HS-27A (cell line): ENCODE measurements at places on chromosomes 7 and 10.

- DNase-seq, result no peak
These were observed 176.4 kb upstream of the HABP2 start for GRCh38 chr10:113376428-113376827.

DNA sequence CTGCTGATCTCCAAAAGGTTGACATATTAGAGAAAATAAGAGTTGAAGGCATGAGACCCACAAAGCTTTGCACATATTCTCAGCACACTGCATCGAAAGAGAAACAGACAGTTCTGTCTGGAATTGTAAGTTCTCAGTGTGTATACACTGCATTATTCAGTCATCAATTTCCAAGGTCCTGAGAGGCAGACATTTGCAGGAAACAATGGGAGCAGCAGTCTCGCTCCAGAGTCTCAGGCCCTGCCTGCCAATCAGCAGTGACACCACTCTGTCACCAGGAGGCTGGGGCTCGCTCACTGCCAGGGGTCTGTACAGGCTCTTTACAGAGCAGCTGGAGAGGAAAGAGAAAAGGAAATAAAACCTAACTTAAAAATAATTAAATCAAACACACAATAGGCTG, 36.3 kb downstream of the JAZF1 start:
- DNase-seq, result no peak

DNA sequence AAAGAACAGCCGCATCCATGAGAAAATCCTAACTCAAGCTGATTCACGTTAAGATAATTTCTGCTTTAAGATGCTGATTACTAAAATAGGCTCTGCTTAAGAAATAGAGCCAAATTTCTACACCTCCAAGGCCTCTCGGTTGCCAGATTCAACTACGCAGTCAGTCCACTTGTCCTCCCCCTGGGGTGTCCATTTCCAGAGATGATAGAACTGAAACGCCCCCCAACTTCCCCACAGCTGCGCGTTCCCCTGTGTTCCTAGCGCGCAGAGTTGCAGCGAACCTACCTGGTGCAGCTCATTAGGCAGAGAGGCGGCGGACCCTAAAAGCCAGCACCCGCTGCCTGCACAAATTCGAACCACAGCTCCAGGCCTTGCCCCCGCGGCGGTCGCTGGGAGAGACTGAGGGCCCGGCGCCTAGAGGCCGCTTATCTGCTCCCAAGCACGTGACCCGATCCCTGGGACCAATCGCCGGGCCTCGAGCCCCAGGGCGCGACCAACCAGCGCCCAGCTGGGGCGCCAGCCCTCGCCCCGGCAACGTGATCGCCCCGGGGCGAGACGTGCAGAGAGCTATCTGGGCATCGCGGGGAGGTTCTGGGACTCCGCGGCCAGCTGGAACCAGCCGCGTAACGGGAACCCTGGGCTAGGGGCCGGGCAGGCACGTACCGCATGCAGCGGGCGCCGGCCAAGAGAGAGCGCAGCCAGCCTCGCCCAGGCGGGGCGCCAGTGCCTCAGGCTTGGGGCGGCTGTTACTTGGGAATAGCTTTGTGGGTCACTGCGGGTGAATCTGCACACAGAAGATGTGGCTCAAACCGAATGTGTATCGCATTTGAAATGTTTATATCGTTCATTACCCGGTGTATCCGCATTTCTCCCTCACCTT, at the start of gene PPP1R3C:
TSS of gene PPP1R3C (minus strand) at position 401 of the 880 bp plus-strand sequence. CDS start at position 299, 102 bp downstream.
- DNase-seq, result peak; percentile 81

DNA sequence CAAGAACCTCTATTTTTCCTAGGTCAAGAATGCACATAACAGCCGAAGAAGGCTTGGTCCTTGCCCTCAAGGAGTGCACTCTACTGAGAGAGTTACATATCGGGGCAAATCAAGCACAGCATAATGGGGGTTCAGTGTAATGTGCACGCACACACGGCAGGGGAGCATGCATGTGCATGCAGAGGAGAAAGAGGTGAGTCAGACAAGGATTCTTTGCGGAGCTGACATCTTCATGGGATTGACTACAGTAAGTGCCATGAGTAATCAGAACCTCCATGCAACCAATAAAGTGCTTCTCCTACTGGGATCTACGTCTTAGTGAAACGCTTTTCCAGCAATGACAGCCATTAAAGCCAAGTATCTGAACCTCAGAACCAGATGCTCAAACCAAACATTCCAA, 123.6 kb downstream of the RNF216 start:
- DNase-seq, result no peak

DNA sequence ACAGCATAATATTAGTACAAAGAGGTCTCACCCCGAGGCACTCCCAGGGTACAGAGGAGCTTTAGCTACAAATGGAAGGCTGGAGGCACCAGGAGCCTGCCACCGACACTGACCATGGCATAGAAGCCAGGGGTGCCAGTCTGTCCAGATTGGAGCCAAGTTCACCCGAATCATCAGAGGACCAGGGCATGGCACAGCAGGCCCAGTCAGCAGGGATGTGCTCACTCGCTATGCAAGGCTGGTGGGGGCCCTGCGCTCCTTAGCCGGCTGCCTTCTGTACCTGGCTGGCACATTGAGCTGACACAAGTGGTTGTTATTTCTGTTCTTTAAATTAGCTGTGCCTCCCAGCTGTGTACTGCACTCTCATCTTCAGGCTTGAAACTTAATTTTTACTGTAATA, 149.3 kb downstream of the TCERG1L start:
- no peak for DNase-seq

- DNase-seq, result no peak
These were observed 109.2 kb downstream of the PDGFA start for GRCh38 chr7:410395-410910.

DNA sequence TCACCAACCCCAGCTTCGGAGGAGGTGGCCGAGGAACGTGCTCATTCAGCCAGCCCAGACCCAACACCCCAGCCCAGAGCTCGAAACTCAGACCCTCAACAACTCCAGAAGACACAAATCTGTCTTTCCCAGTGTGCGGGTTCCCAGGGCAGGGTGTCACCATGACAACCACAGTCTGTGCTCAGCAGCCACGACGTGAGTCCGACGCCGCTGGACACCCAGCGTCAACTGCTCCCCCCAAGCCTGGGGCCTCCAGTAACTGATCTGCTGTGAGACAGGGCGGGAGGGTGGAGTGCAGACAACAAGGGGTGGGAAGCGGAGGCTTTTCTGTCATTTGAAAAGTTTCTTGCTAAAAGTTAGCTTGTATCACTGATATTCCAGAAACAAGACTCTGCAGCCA, 167.2 kb downstream of the MAD1L1 start:
- no peak for DNase-seq

GRCh38 chr10:118163217-118163616, 116.5 kb upstream of the RAB11FIP2 start:
- no peak for DNase-seq

DNA sequence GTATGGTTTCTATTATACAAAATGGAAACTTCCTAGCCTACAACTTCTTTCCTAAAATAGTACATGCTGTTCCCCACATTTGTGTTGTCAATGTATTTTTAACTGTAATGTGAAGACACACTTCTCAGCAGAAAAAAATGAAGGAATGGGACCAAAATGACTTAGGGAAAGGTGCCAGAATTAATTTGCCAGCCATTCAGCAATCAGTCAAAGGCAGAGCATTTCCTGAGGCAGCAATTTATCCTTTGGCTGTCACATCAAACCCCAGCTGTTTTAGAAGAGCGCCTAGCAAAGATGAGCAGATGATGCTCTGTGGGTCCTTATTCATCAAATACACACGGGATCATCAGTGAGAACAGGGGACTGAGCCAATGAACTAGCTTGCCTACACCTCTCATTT, 592.5 kb downstream of the KCNMA1 start:
- DNase-seq, result no peak

- DNase-seq, result no peak
These were observed 16.1 kb downstream of the LYZL1 start for GRCh38 chr10:29304995-29305335.

DNA sequence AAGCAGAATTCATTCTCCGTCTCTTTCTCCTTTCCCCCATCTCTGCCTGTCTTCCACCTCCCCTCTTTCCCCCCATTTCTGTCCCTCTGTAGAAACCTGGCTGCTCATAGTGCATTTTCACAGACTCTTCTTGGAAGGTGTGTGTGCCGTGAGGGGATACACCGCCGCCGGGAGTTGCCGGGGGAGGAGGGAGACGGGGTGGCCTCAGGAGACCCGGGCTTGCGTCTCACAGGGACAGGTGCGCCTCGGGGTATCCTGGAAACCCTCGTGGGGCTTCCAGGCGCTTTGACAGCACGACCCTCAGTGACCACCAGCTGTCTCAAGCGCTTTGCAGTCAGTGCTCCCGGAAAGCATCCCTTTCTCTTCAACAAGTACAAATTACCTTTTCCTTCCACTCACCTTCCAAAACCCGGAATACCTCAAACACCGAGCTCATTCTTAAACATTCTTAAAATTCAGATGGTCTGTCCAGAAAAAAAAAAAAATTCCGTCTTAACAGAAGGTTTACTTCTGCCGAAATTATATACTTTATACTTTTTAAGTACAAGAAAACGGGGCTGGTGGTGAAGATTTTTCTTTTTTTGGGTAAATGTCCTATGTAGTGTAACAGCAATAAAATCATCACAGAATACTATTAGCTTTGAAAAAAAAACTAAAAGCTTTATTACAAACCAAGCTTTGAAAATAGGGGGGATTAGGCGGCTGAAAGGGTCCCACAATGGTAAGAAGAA, 8.2 kb downstream of the EMX2 start:
- no peak for DNase-seq

- DNase-seq, result no peak
These were observed 387.2 kb downstream of the BBS9 start for GRCh38 chr7:33516568-33516967.

GRCh38 chr10:5544216-5544805, 19.6 kb downstream of the CALML3 start:
- DNase-seq, result no peak

- no peak for DNase-seq
These were observed 143.4 kb upstream of the GLI3 start for GRCh38 chr7:42380401-42380800.

DNA sequence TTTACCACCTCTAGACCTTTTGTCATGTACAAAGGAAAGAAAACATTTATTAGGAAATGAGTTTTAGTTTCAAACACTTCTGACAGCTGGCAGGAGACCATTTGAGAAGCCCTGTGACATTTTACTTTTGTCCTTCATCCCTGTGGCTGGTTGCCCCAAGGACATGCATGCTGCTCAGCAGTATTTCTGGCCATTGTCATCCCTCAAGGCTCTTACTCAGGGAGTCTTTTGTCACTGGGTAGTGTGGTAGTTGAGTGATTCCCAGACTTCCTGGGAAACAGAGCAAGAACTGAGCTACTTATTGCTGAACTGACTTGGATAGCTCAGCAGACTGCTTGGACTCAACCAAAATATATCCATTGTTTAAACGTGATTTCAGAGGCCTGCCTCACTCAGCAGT, 142.8 kb downstream of the LRRC4 start:
- DNase-seq, result no peak

GRCh38 chr10:119903946-119904666, 11.6 kb downstream of the SEC23IP start:
- no peak for DNase-seq

DNA sequence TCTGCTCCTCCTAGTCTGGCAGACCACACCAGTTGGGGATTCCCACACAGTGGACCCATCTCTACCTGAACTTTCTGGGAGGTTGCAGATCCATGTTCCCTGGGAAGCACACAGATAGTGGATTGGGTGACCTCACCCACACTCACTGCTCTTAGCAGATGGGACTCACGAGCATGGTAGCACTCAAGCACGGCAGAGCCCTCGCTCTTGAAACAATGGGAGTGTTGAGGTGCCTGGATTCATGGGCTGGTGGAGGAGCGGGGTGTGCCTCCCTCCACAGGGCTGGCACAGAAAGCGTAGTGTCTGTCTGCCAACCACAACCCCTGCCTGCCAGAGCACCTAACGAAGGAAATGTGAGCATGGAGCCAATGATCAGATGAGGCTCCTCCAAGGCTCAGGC, 568.0 kb downstream of the POM121L12 start:
- DNase-seq, result no peak

GRCh38 chr10:95360122-95360714, 69.4 kb upstream of the PDLIM1 start:
- DNase-seq, result no peak

- DNase-seq, result no peak
These were observed 50.5 kb upstream of the COL13A1 start for GRCh38 chr10:69751214-69751613.

GRCh38 chr7:132440151-132440550, 136.1 kb downstream of the PLXNA4 start:
- no peak for DNase-seq

GRCh38 chr10:125274961-125275360, 114.6 kb upstream of the CTBP2 start:
- no peak for DNase-seq

GRCh38 chr7:37757563-37757962, 74.0 kb downstream of the GPR141 start:
- DNase-seq, result no peak

- no peak for DNase-seq
These were observed 270.7 kb downstream of the ADRA2A start for GRCh38 chr10:111347386-111348013.

DNA sequence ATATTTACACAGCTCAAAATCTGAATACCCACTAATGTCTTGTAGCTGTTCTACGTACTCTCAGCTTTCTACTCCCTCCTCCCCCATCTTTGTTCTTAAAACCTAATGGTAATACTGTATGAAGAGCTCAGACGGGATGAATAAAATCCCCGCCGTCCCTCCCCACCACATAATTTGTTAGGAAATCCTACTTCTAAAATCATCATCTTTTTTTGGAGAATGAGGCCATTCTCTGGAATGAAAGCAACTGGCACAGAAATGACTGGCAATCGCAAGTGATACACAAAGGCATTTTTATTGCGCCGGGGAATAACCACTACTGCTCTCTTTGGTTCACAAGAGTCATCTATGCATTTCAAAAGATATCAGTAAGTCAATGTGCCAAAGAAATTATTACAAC, 27.3 kb downstream of the SLC35B4 start:
- no peak for DNase-seq

GRCh38 chr7:155947051-155947450, 134.8 kb upstream of the SHH start:
- DNase-seq, result no peak

DNA sequence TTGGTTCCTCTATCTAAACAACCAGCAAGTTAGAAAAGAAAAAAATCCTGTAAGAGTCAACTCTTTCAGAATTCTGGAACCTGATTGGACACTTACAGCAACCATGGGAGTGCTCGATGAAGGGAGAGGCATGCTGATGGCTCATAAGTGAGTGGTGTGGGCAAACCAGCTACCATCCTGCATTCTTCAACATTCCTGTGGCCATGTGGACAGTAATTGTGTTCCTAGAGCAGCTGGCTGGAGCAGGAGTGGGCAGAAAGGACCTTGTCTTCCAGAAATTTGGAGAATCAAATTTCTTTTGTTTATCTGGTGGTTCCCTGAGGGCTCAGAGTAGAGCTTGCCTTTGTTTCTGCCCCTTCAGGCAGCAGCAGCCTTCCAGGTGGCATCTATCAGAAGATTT, 22.5 kb upstream of the MYL7 start:
- DNase-seq, result peak; percentile 78

GRCh38 chr10:71520042-71520441, 123.3 kb downstream of the CDH23 start:
- no peak for DNase-seq

DNA sequence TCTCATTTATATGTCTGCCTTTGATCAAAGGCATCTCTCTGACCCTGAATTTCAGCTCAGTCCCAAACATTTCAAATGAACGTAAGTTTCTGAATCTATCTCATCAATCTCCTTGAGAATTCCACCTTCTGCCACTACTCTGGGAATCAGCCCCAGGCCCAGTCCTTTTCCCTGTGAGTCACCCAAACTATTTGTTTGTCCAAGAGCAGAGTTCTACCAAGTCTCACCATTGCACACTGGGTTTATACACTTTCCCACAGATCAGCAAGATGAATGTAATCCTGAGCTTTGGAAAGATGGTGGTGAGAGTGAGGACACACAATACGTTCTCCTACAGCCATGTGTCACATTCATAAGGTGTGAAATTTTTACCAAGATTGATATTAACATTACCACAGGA, 251.3 kb upstream of the VWC2 start:
- no peak for DNase-seq
